ENCODE measurements at places on chromosomes 1 and 21.

DNA sequence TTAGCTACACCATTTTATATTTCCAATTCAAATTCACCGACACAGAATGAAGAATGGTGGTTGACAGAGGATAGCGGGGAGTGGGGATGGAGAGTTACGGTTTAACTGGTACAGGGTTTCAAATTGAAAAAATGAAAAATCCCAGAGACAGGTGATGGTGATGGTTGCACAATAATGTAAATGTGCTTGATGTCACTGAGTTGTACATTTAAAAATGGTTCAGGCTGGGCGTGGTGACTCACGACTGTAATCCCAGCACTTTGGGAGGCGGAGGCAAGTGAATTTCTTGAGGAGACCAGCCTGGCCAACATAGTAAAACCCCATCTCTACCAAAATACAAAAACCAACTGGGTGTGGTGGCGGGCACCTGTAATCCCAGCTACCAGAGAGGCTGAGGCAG lies 31.2 kb upstream of the SHCBP1L start:
- ATAC-seq, result no peak

DNA sequence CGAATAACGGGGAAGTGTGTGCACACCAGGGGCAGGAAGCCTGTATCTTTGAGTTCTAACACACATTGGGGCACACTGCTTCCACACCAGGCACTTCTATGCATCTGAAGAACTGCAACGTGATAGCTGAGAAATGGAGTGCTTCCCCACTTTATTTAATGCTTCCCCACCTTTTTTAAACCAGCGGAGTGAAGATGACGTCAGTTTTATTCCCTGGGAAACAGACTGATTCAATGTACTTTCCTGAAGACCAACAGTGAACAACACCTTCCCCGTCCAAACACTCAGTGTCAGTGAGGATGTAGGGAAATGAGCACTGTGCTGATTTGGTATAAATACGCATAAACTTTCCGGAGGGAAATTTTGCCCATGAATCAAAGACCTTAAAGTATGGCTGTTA lies 87.1 kb downstream of the PGBD5 start:
- no peak for ATAC-seq

DNA sequence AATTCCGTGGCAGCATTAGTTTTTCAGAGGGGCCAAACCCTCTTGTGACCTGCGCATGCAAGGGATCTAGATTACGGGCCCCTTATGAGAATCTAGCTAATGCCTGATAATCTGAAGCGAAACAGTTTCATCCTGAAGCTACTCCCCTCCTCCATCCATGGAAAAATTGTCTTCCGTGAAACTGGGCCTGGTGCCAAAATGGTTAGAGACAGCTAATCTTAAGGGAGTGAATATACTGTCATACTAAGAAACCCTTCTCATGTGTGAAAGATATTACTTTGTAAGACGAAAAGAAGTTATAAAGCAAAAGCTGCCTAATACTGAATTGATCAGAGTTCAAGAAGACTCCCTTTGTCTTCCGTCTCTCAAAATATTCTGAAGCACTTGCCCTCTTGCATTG lies 166.3 kb downstream of the DUSP10 start:
- ATAC-seq, result no peak

- ATAC-seq, result no peak
Observed at GRCh38 chr1:245459621-245460020, 304.8 kb downstream of the KIF26B start.

GRCh38 chr1:165883056-165883455 lies 55.6 kb downstream of the UCK2 start:
- peak; percentile 64 for ATAC-seq

DNA sequence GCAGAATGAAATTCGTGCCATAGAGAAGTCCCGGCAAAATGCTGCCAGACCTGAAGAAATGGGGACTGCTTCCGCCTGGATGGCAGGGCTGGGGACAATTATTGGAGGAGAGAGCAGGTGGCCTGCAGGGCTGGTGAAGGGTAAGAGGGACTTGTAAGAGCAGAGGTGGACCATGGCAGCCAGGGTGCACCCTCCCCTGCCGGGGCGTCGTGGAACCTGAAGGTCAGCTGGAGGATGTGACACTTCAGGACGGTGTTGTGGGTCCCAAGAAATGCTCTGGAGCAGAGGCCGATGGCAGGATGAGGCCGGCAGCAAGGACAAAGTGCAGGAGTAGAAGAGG lies 40.3 kb downstream of the RIPK4 start:
- no peak for ATAC-seq

GRCh38 chr1:40303051-40303771 lies 13.9 kb downstream of the COL9A2 start:
- ATAC-seq, result no peak

DNA sequence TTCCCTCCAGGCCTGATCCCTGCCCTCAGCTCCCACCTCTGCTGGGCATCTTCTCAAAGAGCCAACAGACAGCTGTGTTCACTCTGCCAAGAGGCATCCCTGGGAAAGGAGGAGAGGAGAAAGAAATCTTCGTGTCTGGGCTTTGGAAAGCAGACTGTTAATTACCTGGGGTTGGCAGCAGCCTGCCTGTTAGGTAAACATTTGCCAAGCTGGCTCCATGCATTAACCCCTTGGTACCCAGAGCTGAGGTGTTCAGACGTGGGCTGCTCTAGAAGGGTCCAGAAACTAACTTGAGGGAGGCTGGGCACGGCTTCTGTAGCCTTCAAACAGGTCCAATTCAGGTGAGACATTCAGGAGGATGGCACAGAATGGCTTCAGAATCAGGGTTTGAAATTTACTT lies 8.7 kb upstream of the EXTL1 start:
- no peak for ATAC-seq
